ENCODE measurements at places on chromosomes 1 and 21.

- peak; percentile 27 for DNase-seq
These were observed 177.3 kb downstream of the CAMTA1 start for GRCh38 chr1:6962478-6962995.

- no peak for DNase-seq
These were observed 87.1 kb downstream of the BCAR3 start for GRCh38 chr1:93594603-93594880.

- DNase-seq = no peak
These were observed 405.6 kb downstream of the PTPRU start for GRCh38 chr1:29641921-29642320.

- DNase-seq = no peak
These were observed 143.2 kb downstream of the KCTD3 start for GRCh38 chr1:215710036-215710898.

DNA sequence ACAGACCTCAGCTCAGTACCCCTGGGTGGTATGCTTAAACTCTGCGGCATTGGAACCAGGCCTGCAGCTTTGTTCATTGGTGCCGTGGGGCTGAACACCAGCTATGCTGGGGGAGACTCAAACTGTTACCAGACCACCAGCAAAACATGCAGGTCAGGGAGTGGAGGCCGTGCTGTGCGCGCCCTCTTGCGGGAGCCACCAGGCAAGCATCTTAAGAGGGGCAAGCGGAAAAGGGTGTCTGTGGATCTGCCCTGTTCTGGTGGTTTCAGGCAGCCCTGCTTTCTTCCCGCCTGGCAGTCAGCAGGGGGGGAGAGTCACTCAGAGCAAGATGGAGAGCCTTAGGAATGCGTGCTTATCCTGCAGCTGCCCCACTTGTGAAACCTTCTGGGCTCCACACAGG lies 276.9 kb upstream of the ZRANB2 start:
- no peak for DNase-seq

DNA sequence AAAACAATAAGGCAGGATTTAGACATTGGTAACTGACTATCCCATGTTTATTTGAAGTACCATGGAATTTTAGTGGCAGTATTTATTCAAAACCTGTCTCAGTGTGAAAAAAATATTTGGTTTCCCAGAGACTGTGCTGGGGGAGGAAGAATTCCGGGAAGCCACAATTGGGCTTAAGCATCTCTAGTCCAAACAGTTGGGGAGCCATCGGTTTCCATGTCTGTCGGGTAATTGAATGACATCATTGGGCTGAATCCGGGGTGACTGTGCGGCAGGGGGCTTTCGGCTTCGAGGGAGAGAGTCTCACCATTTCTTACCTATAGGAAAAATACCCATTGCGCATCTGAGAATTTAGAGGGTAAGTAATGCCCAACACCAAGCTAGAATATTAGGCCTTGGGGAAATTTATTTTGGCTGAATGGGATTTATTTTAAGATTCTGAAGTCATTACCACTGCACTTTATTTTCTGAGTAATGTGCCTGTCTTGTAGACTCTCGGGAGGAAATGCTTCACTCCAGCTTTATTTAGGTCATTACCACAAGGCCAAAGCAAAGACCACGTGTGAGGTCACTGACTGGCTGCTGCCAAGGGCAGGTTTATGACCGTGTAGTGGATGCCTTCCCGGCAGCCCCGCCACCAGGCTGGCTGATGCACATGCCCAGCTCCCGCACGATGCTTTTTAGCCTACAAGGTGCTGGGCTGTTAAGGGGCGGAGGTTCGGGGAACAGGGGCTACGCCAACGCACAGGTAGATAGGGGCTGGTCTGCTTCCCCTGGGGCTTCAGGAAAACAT lies 23.1 kb upstream of the UMODL1 start:
- DNase-seq = no peak

DNA sequence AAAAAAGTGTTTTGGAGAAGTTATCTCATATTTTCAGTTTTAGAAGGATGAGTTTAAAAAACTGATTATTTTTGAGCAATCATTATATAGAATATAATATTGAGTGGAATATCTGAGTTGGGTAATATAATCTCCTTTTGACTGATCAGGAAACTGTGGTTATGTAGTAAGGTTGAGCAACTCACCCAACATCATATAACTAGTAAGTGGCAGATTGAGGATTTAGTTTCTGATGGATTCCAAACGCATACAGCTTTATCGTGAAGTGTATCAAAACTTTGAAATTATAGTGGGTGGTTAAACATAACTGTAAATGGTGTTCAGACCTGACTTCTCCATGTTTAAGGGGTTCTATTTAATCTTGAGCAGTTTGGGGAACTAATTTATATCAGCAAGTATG lies 98.6 kb downstream of the OLFM3 start:
- no peak for DNase-seq

DNA sequence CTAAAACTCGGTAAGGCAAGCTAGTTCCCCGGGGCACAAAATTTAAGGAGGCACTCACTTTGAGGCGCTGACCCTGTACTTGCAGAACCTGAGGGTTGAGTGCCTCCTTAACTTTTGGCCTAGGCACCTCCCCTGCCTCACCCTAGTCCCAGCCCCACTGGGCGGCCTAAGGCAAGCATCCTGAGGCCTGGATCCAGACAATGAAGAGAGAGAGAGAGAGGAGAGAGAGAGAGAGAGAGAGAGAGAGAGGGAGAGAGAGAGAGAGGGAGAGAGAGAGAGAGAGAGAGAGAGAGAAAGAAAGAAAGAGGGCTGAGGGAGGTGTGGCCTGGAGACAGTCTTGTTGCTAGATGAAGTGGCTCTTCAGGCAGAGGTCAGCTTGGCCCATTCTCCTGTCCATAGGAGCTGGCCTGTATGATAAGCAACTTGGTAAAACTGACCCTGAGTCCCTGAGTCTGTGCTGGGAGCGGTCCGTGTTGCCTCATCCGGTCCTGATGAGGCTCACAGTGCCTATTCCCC lies 7.4 kb upstream of the LRRN2 start:
- DNase-seq = no peak

GRCh38 chr1:192620071-192620635 lies 15.8 kb upstream of the RGS13 start:
- DNase-seq = no peak

DNA sequence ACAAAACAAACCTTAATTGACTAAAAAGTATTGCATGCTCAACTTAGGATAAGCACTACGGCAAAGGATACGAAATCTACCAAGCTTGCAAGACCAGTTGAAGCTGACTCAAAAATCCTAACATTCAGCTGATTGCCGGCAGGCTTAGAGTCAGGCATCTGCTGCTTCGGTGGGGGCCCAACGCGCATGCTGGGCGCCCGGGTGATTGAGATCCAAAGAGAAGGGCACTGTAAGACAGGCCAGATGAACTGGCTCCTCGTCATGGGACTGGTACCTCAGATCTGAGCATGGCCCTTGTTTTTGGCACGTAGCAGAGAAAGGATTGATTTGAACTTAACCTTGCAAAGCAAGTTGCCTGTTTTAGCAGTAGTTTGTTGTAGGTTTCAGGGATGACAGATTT lies 86.6 kb downstream of the PRDM2 start:
- DNase-seq = no peak

DNA sequence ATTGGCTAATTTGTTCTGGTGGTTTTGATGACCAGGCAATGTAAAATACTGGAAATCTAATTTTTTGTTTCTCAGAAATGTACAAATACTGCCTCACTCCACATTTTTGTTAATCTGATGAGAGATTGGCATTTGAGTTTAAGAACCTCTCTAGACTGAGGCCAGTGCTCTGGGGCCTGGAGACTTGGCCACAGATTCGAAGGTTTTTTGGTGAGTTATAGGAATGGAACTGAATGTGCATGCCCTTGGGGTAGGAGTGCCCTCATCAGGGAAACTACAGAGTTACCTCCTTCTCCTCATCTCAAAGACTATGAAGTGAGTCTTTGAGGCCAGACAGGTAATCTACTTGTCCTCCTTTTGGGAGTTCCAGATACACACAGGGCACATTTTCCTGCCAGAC lies 347.9 kb downstream of the LTN1 start:
- DNase-seq = no peak

GRCh38 chr1:186848509-186849130 lies 19.9 kb downstream of the PLA2G4A start:
- no peak for DNase-seq

GRCh38 chr21:46022551-46023525 lies 41.3 kb downstream of the COL6A1 start:
- no peak for DNase-seq

DNA sequence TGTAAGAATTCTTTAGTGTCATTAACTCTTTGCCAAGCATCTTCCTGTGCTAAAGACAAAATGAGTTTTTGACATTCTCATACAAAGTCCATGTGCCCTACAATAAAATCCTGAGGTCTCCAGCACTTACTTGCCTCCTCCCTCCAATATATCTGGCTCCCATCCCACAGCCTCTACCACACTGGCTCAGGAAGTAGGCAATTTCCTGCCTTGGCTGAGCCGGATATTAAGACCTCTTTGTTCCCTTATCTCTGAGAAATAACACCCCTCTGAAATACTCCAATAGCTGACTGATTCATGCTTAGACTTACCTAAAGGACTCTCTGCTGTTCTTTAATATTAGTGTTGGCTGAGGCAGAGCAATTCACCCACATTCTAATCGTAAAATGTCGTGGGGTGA lies 37.6 kb upstream of the GORAB start:
- no peak for DNase-seq

All from GM06990 (cell line).